ENCODE measurements at places on chromosomes 16 and 17. TPM values are rescaled to one million over a fixed set of nuclear protein-coding genes. Genes with fewer than 3 reads are reported as not detected.

The DYNLRB2 gene
- not detected for total RNA-seq

The GINS3 gene
- 4.6 TPM for total RNA-seq

The ZNF652 gene
- total RNA-seq: 32.1 TPM

The C16orf86 gene
- 8.2 TPM for total RNA-seq

The AGRP gene
- not detected for total RNA-seq

The ITGAX gene
- total RNA-seq: 158 TPM

The KRT20 gene
- total RNA-seq: not detected

The WNT9B gene
- total RNA-seq: not detected

The CDH13 gene
- 9.0 TPM for total RNA-seq

The TOX3 gene
- total RNA-seq: 1.1 TPM

The TBC1D3 gene
- not detected for total RNA-seq

The SAMD14 gene
- 0.34 TPM for total RNA-seq

The ZNF287 gene
- 6.4 TPM for total RNA-seq

The OR1F1 gene
- total RNA-seq: not detected

The NTN3 gene
- not detected for total RNA-seq

The SMIM22 gene
- not detected for total RNA-seq

The RAB11FIP4 gene
- total RNA-seq: 0.33 TPM

The STX1B gene
- total RNA-seq: 1.1 TPM

The CHST4 gene
- not detected for total RNA-seq

The ADAD2 gene
- total RNA-seq: 3.6 TPM

The GINS2 gene
- total RNA-seq: not detected

The C16orf96 gene
- not detected for total RNA-seq

The HIRIP3 gene
- 13.9 TPM for total RNA-seq

The ADGRG1 gene
- total RNA-seq: 10.0 TPM

The PRRT2 gene
- total RNA-seq: 0.19 TPM

The PEMT gene
- total RNA-seq: 54.6 TPM

The LRRC46 gene
- total RNA-seq: not detected

The HOXB8 gene
- total RNA-seq: not detected

The EDC4 gene
- total RNA-seq: 21.0 TPM

The COL1A1 gene
- 109 TPM for total RNA-seq

The CAVIN1 gene
- 332 TPM for total RNA-seq

The ABCC3 gene
- total RNA-seq: 13.4 TPM

The TSC2 gene
- 55.3 TPM for total RNA-seq

Measured in subcutaneous adipose tissue (tissue), 4 donors.